ENCODE measurements at places on chromosomes 2 and 18.

- DNase-seq: no peak
- no peak overlapping the region for H3K4me3 ChIP-seq
- H3K4me1 ChIP-seq: no peaks in the 10 kb centered on the region
- H3K27me3 ChIP-seq: peaks cover 8% of the 10 kb centered on the region
Measured at GRCh38 chr2:134790487-134790886, 47.9 kb upstream of the ACMSD start.

- no peaks in the 10 kb centered on the region for H3K27me3 ChIP-seq
- H3K4me1 ChIP-seq: peaks cover 15% of the 10 kb centered on the region
- H3K36me3 ChIP-seq: no peaks in the 10 kb centered on the region
- peak overlapping the region; percentile 96 for H3K27ac ChIP-seq
- DNase-seq: peak; percentile 17
Measured at GRCh38 chr2:188293601-188294351, 2.1 kb downstream of the GULP1 start.

GRCh38 chr18:79405019-79405780 is 9.5 kb downstream of the NFATC1 start:
- no peak overlapping the region for H3K27ac ChIP-seq
- H3K4me1 ChIP-seq: peaks cover 55% of the 10 kb centered on the region
- no peak overlapping the region for H3K4me3 ChIP-seq
- DNase-seq: no peak

GRCh38 chr2:111167076-111167862 is 46.6 kb downstream of the BCL2L11 start:
- H3K36me3 ChIP-seq: peaks cover 33% of the 10 kb centered on the region
- H3K27ac ChIP-seq: no peak overlapping the region
- peaks cover 26% of the 10 kb centered on the region for H3K4me1 ChIP-seq

DNA sequence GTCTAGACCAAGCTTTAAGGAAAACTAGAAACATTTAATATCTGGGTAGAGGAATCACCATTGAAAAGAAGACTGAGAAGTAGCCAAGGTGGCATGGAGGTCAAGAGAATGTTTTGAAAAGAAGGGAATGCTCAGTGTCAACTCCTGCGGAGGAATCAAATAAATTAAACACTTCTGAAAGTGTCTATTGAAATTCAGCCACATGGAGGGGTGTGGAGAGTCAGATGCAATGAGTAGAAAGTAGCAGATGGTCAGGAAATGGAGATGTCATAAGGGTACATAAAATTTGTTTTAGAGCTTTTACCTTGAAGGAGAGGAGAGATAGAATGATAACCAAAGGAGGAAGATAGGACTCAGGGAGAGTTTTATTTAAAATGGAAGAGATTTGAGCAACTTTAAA is 35.1 kb downstream of the NLRC4 start:
- H3K27me3 ChIP-seq: no peaks in the 10 kb centered on the region
- peaks cover 3% of the 10 kb centered on the region for H3K36me3 ChIP-seq
- DNase-seq: no peak
- no peak overlapping the region for H3K27ac ChIP-seq

GRCh38 chr2:18119883-18120282 is 241.4 kb downstream of the KCNS3 start:
- no peaks in the 10 kb centered on the region for H3K27me3 ChIP-seq
- DNase-seq: no peak
- H3K27ac ChIP-seq: no peak overlapping the region
- no peaks in the 10 kb centered on the region for H3K4me1 ChIP-seq
